Fibroblast of lung (primary cell): ENCODE measurements at places on chromosomes 1 and 21.

DNA sequence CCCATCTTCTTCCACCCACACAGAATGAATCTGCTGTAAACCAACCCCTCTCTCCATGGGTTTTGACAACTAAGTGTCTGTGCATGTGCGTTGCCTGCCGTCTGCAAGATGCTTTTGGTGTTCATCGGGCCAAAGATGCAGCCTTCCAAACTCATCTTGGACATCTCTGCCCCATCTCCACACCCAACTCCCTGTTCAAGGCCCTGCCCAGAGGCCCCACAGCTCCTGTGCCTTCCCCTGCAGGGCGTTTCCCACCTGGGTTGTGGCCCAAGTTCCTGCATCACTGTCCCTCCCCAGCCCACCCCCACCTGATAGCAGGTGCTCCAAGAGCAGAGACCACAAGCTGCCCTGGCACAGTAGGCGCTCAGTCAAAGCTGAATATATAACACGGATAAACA lies 103.2 kb downstream of the BCAR3 start:
- DNase-seq: no peak

DNA sequence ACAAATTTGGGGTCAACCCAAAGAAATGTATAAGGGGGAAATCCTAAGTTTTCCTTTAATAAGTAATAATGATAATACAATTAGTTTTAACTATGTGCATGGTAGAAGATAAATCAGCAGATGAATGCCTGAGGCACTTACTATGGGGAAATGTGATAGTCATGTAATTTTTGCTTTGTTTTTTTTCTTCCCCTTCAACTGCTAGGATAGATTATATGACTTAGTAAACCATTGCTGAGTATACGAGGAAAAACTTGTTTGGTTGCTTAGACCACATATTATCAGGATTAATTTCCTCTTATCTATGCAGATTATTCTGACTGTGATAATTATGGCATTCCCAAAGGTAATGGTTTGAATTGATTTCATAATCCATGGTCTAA lies 181.1 kb downstream of the TGFB2 start:
- no peak for DNase-seq

- DNase-seq: no peak
These were observed 38.1 kb downstream of the TRPM2 start for GRCh38 chr21:44391345-44392091.

GRCh38 chr1:91585502-91585901 lies 84.9 kb downstream of the CDC7 start:
- no peak for DNase-seq

GRCh38 chr1:2971609-2972008 lies 49.7 kb upstream of the ACTRT2 start:
- no peak for DNase-seq

DNA sequence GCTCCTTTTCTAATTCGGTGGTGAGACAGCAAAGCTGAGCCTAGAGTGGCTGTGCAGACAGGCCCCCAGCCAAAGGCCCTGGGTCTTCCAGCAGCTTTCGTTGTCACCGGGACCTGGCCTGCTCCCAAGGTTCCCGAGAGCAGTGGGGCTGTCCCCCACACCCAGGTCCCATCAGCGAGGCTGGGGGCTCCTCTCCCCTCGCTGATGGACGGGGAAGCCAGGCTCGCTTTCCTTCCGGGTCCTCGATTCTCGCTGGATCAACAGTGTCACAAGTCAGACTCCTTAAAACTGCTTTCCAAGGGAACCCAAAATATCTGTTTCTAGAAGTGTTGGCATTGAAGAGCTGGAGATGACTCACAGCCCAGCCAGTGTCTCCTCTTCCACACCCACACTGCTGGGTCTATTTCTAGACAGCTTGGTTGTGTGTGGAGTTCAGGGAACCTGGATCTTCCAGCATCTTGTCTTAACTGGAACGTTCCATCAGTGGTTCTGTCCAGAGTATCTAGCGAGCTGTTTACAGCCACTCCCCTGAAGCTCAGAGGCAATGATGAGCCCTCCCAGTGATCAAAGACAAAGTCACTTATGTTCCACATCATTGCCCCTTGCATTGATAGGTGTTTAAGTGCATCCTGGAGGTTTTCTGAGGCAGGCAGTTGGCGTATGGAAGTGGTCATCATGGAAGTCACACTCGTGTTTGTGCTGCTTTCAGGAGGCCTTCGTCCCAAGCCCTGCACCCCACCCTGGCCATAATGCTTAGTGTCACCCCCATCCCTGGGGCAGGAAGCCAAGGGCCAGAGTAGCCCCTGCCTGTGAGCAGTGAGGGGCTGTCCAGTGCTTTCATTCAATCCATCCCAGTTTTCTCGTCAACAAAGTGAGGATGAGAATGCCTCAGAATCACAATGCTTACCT lies 35.2 kb downstream of the RRP1 start:
- peak; percentile 62 for DNase-seq

DNA sequence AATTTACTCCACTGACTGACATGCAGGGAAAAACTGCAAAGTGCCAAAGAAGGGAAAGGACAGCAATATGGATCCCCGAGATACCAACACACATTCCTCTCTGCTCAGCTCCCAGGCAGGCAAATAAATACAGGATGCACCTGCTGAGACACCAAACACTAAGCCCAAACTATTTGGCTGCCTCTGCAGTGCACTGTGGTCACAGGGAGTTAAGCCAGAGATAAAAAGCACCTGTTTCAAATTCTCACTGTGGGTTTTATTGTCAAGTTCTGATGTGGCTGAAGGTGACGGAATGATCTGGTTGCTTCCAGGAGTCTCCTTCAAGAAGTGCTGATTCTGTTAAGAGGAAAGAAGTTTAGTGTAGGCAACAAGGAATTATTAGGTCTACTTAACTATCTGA lies 17.7 kb downstream of the TEX38 start:
- no peak for DNase-seq
